Activated T-cell treated with anti-CD3 and anti-CD28 coated beads for 1 hour (primary cell): ENCODE measurements at places on chromosomes 1 and 21.

DNA sequence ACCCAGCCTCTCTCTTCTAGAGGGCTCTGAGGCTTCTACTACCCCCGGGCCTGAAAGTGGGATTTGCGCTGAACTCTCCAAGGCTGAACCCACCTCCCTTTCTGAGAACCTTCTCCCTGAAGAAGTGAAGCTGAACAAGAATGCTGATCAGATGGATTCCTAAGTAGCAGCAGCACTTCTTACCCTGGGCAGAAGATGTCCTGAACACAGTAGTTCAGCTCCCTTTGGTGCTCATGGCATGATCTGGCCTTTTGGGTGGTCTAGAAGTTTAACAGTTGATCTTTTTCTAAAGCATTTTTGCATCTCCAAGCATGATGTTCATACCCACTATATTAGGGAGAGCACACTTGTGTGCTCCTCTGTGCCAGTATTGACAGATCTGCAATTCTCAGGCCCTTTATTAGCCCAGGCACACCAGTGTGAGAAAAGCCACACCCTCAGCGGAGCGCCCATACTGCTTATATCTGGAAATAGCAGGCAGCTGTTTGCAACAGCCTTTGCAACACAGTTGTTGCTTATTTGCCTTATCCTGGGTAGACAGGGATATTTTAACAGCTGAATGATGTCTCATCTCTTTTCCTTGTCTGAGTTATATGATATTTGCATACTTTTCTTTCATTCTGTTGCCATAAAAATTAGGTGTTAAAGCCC, 34.2 kb downstream of the CNN3 start:
- DNase-seq: no peak

GRCh38 chr1:109570414-109570813, 22.0 kb downstream of the GNAI3 start:
- no peak for DNase-seq

DNA sequence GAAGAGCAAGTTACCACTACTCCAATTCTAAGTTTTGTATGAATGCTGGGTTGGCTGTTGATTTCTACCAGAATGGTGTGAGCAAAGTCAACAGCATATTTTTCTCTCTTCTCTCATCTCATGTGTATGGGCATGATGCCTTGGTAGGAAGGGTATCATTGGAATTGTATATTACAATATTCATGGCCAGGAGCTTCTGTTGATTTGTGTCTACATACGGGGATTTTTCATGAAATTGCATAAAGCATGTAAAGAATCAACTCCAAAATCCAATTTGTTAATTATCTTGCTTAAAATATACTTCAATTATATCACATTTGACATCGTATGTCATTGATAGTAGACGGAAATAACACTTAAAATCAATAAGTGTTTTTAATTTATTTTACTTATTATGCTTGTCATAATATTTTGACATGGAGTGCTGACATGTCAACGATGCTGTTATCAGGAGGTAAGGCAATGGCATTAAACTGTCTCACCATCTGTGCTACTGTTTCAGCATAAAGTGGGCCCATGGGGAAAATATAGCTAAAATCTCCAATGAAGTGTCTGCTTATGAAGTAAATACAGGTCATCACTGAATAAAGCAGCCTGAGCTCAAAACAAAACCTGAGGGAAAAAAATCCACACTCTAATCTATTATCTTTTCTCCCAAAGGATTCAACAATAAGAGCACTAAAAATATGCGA, 142.2 kb upstream of the NBPF11 start:
- no peak for DNase-seq

DNA sequence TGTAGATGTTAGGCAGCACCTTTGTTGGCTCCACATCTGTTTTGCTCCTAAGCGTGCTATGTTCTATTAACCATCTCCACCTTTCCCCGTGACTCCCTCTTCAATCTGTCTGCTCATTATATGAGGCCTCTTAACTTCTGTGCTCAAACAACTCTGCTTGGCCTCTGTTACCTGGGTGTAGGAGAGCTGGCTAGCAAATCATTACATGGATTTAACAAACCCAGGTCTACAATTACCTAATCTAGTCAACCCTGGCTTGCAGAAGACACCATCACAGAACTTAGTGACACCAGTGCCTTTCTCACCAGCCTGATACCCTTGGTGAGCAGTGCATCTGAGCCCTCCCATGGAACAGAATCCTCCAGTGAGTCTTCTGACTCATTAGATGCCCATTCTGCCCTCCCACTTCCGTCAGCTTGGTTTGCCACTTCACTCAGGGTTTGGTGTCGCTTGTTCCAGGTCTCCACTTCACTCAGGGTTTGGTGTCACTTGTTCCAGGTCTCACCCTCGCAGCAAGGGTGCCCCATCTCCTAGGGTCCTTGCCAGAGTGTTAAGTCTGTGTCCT, 92.0 kb upstream of the KIF26B start:
- no peak for DNase-seq

GRCh38 chr1:65149351-65150107, 1.5 kb downstream of the AK4 start:
- DNase-seq: no peak

GRCh38 chr1:232792949-232793348, 12.3 kb upstream of the MAP10 start:
- DNase-seq: no peak

GRCh38 chr1:110485725-110486124, 33.2 kb downstream of the KCNA10 start:
- no peak for DNase-seq

- no peak for DNase-seq
Measured at GRCh38 chr1:62144238-62144831, 50.3 kb upstream of the L1TD1 start.

GRCh38 chr1:19468397-19468956, 16.9 kb downstream of the CAPZB start:
- peak; percentile 60 for DNase-seq

GRCh38 chr1:76298399-76298798, 223.9 kb downstream of the ST6GALNAC3 start:
- no peak for DNase-seq

- DNase-seq: no peak
Measured at GRCh38 chr1:200362421-200362820, 47.4 kb downstream of the ZNF281 start.

- DNase-seq: no peak
Measured at GRCh38 chr1:114347431-114348209, 163.4 kb downstream of the TRIM33 start.

GRCh38 chr1:232599178-232600041, 30.5 kb downstream of the SIPA1L2 start:
- DNase-seq: no peak

- DNase-seq: peak; percentile 25
Measured at GRCh38 chr1:156963621-156964020, 43.2 kb downstream of the LRRC71 start.

- DNase-seq: no peak
Measured at GRCh38 chr1:22680726-22681125, 27.7 kb downstream of the C1QB start.

DNA sequence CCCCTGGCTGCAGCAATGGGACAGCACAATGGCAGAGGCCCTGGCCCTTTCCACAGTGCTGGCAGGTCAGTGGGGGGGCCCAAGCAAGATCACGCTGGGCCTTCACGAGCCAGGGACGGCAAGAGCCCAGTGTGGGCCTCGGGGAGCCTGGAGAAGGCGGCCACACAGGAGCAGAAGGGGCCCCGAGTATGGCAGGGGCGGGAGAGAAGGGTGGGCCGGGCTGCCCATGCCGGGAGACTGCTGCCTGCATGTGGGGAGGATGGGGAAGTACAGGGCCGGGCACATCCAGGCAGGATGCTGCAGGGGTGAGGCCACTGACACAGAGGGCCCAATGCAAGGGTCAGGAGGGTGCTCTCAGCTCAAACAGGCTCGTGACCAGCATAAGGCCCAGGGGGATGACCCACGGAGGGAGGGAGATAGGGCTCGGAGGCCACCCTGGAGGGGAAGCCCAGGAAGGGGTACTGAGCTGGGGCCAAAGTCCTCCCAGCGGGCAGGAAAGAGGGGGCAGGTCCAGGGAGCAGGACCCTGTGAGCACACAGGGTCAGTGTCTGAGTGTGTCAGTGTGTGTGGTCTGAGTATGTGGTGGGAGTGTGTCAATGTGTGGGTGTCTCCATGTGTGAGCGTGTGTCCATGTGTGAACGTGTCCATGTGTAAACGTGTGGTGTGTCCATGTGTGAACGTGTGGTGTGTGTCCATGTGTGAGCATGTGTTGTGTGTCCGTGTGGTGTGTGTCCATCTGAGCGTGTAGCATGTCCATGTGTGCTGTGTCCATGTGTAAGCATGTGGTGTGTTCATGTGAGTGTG, 13.1 kb downstream of the SLC19A1 start:
- no peak for DNase-seq

DNA sequence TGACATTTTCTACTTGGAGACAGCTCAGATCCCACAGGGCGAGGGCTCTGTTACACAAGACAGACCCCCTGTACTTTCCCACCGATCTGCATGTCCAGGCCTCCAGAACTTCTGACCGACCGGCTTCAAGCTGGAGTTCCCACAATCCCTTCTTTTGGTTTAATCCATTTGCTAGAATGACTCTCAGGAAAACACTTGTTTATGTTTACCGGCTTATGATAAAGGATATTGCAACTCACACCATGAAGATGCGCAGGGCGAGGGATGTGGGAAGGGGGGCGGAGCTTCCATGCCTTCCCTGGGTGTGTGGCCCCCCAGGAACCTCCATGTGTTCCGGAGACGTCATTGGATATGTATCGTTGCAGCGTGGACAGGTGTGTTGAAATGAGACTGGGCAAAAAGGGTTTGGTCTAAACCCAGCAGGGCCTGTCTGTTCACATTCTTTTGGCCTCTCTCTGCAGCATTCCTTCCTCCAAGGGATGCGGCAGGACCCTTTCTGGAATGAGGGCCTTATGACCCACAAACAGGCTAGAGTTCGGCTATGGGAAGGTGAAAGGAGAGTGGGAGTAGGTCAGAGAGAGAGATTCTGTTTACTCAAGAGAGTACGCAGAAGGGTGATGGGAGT, 7.5 kb upstream of the IGSF5 start:
- DNase-seq: no peak

DNA sequence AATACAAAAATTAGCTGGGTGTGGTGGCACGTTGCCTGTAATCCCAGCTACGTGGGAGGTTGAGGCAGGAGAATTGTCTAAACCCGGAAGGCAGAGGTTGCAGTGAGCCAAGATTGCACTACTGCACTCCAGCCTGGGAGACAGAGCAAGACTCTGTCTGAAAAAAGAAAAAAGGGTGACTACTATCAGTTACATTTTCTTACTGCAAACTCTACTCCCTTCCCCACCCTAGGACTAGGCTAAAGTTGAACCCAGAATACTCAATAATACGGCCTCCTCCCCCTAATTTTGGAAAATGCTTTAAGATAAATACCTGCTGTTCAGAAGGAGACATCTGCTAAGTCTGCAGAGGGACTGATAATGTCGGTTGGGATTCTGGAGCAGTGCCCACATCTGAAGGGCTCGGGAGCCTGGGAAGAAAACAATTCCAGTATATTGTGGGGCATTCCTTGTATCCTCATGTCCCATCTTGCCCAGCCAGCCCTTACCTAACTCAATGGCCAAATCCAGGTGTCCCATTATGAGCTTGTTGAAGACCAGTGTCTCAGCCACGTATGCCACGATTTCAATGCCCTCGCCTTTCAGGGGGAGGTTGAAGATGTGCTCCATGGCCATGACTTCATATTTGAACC, 89.7 kb downstream of the ADCY10 start:
- no peak for DNase-seq

DNA sequence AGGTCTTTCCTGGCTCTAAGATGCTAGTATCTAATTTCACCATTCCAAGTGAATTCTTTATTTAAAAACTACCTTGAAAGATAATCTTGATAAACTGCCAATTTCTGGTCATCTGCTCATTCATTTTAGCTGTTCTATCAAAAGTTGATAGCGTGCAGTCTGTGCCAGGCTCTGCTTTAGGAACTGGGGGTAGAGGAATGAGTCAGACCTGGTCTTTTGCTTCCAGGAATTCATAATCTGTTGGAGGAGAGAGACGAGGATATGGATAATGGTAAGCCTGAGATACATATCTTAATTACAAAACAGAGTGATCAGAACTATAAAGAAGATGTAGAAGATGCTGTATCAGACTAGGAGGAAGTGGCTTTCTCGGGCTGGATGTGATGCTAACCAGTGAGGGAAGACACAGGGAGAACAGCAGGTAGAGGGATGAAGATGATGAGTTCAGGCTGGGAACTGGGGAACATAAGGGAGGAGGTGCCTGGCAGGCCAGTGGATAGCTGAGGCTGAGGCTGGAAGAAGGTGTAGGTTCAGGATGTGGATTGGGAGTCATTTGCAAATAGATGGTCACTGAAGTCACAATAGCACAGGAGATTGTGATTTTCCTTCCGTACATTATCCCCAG, 12.3 kb upstream of the PHC2 start:
- DNase-seq: no peak

DNA sequence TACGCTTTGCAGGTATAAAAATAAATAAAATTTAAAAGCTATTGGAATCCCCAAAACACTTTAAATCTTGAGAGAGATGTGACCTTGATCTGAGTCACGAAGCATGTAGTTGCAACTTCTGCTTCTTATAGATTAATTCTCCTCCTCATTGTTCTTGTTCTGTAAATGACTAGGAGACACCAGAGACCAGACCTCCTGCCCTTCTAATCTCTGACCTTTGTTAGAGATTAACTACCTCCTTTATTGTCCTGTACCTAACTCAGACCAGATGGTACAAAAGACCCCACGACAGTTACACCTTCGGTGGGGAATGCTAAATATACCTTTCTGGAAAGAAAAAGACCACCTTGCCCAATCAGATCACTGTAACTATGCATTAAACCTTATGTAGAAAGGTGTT, 76.9 kb upstream of the NEK2 start:
- DNase-seq: no peak

DNA sequence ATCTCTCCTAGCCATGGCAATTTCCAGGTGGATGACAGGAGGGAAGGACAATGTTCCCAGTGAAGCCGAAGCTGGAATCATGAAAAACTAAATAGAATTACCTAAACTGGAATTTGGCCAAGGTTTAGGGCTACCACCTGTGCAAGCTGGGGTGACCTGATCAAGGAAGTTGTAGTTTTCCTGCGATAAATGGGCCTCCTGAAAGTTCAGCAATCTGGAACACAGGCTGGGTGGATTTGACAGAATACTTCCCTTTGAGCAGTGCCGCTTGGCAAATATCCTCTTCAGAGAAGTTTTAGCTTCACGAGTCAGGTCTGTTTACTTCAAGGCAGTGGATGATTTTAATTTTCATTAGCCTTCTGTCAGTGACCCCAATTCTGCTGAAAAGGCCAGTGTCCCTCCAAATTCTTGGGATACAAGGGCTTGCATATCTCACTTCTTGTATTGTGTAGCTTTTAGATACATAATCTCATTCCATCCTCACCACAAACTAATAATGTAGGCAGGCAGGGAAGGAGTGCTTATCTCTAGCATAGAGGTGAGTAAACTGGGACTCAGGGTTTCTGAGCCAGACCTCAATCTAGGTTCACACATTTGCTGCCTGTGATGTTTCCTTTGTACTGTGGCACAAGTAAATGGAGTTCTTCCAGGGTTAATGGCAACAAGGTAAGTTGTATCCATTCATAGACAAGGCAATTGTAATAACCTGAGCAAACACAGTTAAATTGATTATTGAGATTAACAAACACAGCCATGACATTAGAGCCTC, 349.4 kb downstream of the NUF2 start:
- DNase-seq: no peak

DNA sequence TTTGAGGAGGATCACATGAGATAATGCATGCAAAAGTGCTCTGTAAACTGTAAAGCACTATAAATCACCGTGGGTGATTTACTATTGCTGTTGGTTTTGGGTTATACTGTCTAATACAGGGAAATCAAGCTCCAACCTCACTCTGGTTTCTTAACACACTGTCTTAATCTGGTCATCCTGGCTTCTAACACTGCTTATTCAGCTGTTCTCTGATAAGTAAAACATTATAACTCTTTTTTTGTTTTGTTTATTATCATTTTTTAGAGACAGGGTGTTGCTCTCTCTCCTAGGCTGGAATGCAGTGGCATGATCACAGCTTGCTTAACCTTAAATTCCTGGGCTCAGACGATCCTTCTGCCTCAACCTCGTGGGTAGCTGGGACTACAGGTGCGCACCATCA, 21.9 kb upstream of the LSM10 start:
- no peak for DNase-seq
